GM12864 (cell line): ENCODE measurements at places on chromosomes 13 and 19.

- DNase-seq = no peak
These were observed 746.6 kb downstream of the UQCRFS1 start for GRCh38 chr19:28466107-28467045.

- no peak for DNase-seq
These were observed 8.2 kb upstream of the HSD17B14 start for GRCh38 chr19:48844472-48844871.

DNA sequence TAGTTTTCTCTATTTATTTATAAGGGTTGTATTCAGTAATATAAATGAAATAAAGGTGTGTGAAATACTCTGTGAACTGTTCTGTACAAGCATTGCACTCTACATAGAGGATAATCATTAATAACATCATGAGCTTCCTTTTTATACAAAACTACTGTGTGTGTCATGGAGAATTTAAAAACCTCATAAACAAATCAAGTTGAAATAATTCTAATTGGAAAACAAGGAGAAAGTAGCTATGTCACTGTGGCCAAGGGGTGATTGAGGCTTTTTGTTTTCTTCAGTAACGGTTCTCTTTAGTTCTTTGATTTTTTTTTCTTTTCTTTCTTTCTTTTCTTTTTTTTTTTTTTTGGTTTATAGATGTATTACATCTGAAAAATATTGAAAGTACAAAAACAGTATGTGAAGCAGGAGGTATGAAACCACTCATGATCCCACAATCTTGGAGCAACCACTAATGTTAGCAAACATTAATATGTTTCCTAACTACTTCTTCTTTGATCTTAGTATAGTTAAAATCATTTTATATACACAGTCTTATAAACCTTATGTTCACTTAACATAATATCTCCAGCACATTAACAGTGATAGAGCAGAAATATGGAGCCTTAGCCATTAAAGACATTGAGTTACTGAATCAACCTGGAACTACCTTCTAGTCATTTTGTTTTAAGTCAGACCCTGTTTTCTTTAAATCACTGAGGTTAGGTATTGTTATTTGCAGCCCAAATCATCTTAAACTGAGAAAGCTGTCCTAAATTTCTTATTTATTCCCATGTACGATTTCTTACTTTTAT lies 45.4 kb downstream of the WDFY2 start:
- no peak for DNase-seq

GRCh38 chr13:36872621-36873020 lies 47.4 kb downstream of the SMAD9 start:
- no peak for DNase-seq

GRCh38 chr19:57057036-57057686 lies 62.6 kb upstream of the USP29 start:
- DNase-seq = no peak

GRCh38 chr19:11626252-11626651 lies 29.0 kb downstream of the ZNF627 start:
- no peak for DNase-seq

DNA sequence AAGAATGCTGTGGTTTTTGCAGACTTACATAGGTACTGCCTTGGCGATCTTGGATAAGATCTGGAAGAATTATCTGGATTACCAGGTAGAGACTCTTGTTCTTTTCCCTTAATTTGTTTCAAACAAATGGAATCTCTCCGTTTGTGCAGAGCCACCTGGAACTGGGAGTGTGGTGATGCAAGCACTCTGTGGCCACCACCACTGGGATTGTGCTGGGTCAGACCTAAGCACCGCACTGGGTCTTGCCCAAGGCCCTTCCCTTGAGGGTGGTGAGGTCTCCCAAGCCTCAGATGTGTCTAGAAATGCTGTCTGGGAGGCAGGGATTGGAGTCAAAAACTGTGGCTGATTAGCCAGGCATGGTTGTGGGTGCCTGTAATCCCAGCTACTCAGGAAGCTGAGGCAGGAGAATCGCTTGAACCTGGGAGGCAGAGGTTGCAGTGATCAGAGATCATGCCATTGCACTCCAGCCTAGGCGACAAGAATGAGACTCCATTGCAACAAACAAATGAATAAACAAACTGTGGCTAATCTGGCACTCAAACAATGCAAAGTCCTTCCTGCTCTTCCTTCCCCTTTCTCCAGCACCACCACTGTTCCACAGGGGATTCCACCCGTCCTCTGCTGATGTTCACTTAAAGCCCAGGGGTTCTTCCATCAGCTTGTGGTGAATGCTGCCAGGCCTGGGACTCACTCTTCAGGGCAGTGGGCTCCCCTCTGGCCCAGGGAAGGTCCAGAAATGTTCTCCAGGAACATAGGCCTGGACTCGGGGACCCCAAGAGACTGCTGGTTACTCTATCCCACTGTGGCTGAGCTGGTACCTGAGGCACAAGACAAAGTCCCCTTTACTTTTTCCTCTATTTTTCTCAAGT lies 10.8 kb upstream of the CEACAM1 start:
- no peak for DNase-seq

- no peak for DNase-seq
These were observed 6.6 kb downstream of the MEGF8 start for GRCh38 chr19:42332059-42332458.

- no peak for DNase-seq
These were observed 18.3 kb downstream of the UBAC2 start for GRCh38 chr13:99218969-99219368.

DNA sequence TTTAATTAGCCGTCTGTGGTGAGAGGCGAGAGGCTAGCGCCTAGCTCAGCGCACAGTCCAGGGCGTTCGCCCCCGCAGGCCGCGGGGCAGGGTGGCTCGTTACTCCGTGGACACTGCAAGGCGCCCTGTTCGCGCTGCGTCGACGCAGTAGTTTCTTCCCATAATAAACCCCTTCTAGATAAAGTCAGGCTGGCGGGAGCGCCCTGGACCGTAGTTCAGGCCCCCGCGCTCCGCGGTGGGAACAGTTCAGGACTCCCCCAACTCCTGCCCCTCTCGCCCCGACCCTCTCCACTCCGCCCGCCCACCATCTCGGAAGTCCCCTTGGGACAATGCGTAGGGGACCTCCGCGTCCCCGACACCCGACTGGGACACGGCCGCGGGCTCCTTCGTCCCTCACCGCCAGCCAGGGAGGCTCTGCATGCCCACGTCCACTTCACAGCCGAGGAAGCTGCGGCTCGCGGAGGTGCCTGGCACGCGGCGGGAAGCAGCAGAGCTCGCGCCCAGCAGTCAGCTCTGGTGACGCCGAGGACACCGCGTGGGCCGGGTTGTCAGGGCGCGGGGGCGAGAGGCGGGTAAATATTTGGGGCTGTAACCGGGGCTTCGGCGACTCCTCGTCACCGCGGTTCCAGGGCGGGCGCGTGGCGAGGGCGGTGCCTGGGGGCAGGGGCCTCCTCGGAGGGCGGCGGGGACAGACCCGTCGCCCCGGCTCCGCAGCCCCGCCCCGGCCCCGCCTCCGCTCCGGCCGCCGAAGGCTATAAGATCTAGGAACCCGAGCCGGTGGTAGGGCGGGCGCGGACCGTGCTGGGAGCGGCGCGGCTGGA lies at the start of gene RGCC:
RGCC (plus strand) TSS at position 783 of the 821 bp plus-strand sequence. CDS start 158 bp downstream, outside the sequence.
- DNase-seq = no peak

DNA sequence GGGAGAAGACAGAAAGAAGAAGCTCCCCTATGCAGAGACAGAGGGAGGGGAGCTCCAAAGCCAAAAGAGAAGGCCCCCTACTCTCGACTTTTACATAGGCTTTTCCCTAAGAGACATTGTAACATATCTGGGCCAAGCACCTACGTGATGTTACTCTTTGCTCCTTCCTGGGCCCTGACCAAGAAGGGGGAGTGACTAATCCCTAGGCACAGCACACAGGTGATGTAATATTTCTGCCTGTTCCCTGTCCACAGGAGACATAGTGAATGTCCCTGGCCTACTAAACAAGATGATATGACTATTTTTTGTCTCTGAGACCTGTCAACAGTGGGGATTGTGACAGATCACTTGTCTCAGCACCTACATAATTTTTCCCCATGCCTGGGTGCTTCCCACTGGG lies 15.9 kb upstream of the ZNF254 start:
- no peak for DNase-seq

GRCh38 chr13:38922170-38922569 lies 68.5 kb downstream of the STOML3 start:
- no peak for DNase-seq

DNA sequence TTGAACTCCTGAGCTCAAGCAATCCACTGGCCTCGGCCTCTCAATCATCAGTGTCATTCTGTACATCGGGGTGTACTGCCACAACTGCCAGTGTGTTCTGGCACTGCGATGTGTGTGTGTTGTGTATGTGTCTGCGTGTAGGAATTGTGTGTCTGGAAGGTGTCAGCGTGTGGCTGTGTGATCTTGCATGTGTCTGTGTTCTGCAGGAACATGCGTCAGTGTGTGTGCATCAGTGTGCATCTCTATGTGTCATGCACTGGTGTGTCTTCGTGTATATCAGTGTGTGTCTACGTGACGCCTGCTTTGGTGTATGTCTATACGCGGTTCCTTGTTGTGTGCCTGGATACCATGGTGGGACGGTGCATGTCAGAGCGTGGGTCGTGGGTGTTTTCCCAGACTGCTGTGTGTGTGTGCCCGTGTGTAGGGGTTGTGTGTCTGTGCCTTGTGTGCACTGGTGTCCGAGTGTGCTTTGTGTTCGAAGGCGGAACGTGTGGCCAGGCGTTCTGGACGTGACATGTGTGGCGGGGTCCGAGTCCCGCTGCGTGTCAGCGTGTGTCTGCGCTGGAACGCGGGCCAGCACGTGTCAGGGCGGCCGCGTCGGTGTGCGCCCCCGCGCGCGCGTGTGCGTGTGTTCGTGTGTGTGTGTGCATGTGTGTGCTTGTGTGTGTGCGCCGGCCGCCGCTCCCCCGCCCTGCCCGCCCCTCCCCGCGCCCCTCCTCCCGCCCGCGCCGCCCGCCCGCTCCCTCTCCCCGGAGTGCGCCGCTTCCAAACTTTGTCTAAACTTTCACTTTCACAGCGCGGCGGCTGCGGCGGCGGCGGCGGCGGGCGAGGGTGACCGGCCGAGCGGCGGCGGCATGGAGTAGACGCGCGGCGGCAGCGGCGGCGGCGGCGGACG lies at the start of gene NFIX:
NFIX (plus strand) TSS at position 775 of the 895 bp plus-strand sequence. CDS start 363 bp downstream, outside the sequence.
- no peak for DNase-seq

DNA sequence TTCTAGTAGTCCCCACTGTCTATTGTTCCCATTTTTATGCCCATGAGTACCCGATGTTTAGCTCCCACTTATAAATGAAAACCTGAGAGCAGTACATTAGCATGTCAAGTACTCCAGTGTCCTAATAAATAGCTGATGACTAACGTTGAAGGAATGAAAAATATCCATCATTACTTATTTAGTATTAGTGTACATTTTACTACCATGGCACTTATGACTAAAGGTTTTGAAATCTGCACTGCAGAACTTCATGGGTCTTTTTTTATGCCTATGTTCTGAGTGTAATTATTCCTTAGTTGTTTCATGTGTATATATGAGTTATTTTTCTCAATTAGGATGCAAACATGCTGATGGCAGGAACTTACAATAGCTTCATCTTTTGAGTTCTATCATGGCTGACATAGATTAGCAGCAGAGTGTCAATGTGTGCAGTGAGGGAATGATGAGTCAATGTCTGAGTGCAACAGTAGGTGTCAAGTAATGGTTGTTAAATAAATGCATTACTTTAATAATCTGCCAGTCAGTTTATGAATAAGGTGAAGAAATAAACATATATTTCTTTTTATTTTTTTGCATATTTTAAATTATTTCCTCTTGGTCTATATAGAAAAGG lies 188.4 kb downstream of the ITGBL1 start:
- no peak for DNase-seq

DNA sequence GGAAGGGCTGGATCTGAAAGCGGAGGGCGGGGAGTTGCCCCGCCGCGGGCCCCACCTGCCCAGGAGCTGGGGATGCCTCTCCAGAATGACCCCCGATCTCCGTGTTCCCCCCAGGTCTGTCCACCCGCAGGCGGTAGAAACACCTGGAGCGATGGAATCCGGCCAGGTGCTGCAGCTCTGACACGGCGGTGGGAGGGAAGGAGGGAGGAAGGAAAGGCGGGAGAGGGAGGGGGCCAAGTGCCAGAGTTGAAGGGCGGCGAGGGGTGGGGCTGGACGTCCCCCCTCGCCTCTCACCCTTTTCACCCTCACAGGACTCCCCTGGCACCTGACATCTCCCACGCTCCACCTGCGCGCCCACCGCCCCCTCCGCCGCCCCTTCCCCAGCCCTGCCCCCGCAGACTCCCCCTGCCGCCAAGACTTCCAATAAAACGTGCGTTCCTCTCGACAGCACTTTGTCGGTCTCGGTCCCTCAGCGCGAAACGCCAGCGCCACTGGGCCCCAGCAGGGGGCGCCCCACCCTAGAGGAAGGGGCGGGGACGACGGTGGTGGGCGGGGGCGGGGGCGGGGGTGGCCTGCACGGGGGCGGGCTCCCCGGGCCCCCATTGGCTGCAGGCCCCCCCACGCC lies 337 bp upstream of the FXYD7 start:
- no peak for DNase-seq
